ENCODE measurements at places on chromosomes 7 and 10.

DNA sequence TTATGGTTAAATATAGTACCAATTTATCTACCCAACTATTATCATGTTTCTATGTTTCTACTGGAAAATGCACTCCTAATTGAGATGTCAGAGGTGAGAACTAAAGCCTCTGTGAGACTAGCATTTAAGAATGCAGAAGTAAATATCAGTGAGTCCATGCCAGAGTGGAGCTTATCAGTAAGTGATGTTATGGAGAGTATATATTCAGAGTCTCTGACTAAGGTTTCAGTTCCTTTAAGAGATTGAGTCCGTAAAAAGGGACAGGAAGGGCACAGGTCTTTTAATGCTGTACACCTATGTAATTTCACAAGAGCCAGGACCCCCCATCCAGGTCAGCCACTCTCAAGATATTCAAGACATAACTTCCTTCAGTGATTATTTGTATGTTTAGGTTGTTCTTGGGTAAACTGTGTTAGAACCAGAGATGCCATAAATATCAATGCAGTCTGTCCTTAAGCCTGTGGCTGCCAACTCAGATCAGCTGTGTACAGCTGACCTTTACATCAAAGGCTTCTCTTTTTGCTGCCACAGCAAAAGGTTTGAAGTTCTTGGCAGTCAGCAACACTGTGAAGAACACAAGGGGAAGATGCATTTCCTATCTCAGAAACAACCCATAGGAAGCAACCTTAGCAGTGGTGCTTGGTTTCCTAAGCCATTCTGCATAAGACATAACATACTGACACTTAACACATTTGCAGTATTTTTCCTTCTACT lies 244.8 kb downstream of the BICC1 start:
- no peak for DNase-seq

GRCh38 chr7:149774237-149775175 lies 1.1 kb upstream of the ZNF467 start:
- no peak for DNase-seq

GRCh38 chr7:24407965-24408364 lies 124.0 kb downstream of the NPY start:
- no peak for DNase-seq

DNA sequence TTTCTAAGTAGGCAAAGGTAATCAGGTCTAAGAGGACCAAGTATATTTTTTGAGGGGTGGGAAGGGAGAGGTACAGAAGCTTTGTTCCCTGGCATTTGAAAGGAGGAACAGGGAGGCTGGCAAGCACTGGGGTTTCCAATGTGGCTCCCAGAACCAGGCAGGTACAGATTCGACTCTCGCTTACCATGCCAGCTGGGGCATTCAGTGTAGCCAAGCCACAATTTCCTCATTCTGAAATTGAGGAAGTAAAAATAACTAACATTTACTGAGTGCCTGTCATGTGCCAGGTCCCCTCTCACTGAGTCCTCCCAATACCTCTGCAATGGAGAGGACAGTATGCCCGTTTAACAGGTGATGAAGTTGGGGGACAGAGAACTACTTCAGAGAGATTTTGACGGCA lies 45.9 kb upstream of the BET1 start:
- no peak for DNase-seq

DNA sequence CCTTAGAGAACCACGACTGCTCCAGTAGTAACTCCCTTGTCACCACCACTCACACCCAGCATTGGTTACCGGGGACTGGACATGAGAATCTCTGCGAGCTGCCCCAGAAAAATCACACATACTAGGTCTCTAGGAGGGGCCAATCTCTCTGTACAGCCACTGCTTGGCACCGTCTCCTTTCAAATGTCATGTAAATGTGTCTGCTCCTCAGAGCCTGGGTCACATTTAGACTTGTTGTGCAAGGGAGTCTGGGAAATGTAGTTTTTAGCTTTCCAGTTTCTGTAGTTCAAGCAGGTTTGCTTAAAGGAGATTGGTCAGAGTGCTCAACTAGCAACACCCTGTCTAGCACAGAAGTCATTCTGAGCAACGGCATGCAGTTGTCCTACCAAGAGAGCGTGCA lies 60.0 kb downstream of the CHN2 start:
- no peak for DNase-seq

DNA sequence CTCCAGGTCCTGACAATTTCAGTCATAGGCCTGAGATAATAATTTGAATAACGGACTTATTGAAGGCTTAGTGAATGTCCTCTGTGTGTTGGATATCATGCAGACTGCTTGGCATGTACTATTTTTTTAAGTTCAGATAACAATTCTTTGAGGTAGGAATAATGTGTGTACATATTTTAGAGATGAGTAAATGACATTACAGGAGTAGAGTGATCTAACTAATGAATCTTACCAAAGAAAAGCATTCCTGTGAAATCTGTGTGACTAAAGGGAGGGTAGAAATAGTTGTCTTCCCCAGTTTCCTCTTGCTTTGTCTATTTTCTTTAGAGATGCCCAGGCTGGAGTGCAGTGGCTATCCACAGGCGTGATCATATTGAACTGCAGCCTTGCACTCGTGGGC lies 391.8 kb upstream of the ETV1 start:
- DNase-seq = no peak

DNA sequence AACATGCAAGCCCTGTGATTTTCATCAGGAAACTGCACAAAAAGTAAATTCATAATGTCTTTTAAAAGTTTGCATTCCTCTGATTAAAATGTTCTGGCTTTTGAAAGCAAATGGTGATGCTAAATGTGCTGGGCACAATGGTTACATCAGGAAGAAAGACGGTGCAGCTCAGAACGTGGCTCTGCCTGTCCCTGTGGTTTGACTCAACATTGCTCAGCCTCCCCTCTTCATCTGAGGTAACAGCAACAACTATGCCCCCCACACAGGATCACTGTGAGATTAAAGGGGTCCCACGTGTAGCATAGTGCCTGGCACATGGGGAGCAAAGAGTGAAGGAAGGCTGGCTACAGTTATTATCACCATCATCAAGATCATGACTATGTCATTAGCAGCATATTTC lies 44.0 kb downstream of the PARD3 start:
- no peak for DNase-seq

GRCh38 chr10:4239186-4239585 lies 454.2 kb upstream of the KLF6 start:
- DNase-seq = no peak
